AG04449 (cell line): ENCODE measurements at places on chromosomes 2 and 18.

- DNase-seq = no peak
Measured at GRCh38 chr2:513981-514706, 163.1 kb downstream of the TMEM18 start.

GRCh38 chr18:36381075-36381474 is 83.6 kb downstream of the FHOD3 start:
- no peak for DNase-seq

- no peak for DNase-seq
Measured at GRCh38 chr18:30404422-30404821, 638.1 kb downstream of the DSC3 start.

- no peak for DNase-seq
Measured at GRCh38 chr2:130873700-130874346, 37.1 kb downstream of the ARHGEF4 start.

- no peak for DNase-seq
Measured at GRCh38 chr2:217186668-217187159, 326.9 kb upstream of the TNP1 start.

DNA sequence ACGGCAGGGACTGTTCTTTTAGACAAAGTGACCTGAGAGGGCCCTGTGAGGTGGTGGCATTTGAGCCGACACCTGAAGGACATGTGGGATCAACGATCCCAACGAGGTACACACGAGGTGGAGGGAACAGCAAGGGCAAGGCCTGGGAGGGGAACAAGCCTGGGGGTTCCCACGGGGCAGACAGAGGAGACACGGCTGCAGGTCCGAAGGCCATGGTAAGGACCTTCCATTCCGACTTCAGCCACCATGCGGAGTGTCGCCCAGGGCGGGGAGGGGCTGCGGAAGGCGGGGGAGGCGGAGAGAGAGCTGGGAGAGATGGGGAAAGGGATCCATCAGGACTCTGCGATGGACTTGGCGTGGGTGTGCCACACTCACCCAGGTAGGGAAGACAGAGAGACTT is 151.8 kb downstream of the HDAC4 start:
- DNase-seq = no peak

DNA sequence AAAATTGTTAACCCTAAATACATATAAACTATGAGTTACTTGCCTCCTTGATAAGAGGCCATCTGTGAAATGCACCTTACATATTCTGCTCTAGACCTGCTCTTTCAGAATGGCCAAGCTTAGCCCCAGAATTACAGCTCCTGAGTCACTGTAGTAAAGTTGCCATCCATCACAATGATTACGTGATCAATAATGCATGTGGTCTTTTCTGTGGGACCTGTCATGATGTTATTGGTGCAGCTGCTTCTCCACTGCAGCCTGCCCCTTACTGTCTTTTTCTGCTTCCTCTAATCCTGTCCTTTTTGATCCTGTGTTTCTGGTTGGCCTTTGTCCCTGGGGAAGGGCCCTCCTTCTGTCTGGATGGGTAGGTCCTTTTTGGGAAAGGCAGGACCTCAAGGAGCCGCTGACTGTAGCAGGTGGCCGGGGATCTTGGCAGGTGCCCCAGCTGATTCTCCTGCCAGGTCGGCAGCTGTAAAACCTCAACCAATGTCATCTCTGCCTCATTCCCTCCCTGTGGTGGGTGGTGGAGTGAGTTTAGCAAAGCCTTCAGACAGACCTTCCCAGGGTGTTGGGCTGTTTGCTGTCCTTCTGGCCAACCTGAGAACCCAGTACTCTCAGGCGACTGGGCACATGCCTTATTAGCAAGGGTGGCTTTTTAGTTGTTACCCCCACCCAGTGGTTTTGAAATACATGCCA is 126.2 kb upstream of the EML6 start:
- no peak for DNase-seq

GRCh38 chr2:233404222-233404621 is 49.9 kb downstream of the DGKD start:
- no peak for DNase-seq

DNA sequence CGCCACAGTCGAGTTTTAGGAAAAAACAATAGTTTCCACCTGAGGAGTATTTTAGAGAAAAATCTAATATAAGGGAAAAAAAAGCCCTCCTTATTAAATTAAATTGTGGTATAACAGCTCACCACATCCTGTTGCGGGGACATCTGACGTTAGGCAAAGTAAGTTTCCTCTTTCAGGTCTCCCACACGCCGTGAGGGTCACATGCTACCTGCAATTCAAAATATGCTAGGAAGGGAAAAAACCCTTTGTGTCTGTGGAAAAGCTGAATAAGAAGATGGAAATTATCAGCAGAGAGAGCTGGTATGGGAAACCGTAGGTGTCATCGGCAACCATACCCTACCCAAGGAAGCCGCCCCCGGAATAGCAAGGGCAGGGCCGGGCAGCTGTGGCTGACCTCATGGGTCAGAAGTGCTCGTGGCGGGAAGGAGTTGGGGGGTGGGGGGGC is 128.0 kb downstream of the NFATC1 start:
- no peak for DNase-seq

- no peak for DNase-seq
Measured at GRCh38 chr2:124805060-124805459, 780.0 kb downstream of the CNTNAP5 start.

DNA sequence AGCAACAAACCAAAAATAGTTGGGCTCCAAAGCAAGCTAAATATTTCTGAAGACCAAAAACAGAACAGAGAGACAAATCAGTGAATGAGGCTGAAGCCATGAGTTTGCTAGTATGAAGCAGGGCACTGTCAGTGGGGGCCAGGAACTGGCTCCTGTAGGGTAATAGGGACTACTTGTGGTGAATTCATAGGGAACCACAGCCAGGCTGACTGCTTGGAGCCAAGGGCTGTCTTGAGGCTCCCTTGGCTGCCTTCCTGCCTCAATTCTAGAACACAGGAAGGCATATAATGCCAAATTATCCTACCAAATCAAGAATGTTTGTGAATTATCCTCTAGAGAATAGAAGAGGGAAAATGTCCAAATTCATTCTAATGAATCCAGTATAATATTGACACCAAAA is 406.0 kb downstream of the CCDC85A start:
- DNase-seq = no peak

DNA sequence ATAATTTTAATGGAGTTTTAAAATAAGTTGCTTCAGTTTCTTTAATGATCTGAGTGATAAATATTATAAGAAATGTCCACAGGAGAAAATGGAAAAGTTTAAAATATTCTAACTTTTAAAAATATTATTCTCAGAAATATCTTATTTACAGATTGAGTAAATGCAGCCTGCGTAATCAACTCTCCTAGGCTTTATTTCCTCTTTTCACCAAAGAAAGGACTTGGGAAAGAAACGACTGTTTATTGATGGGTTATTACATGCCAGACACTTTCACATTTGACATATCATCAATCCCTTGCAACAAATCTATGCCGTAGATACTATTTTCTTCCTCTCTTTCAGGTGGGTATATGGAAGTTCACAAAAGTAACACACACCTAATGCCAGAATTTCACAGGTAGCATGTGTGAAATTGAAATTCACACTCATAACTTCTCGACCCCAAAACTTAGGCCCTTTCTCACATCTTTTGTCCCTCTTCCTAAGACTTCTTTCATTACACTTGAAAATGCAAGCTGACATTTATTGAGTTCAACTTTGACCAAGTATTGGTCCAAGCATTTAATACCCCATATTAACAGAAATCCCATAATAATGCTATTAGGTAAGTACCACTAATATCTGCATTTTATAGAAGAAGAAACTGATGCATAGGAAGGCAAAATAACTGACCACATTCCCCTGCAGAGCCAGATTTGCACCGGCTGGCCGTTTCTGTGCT is 49.2 kb downstream of the MYOM1 start:
- no peak for DNase-seq

GRCh38 chr18:12569791-12570190 is 88.1 kb downstream of the SPIRE1 start:
- DNase-seq = no peak

GRCh38 chr2:142180820-142181533 is 50.2 kb upstream of the LRP1B start:
- no peak for DNase-seq

DNA sequence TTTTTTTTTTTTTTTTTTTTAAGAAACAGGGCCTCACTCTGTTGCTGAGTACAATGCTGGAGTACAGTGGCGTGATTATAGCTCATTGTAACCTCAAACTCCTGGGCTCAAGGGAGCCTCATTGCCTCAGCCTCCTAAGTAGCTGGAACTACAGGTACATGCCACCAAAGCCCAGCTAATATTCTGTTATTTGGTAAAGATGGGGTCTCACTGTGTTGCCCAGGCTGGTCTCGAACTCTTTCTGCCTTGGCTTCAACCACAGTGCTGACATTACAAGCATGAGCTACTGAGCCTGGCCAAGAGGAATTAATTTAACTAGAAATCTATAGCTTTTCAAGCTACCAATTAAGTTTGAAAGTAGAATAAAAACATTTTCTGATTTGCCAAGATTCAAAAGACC is 27.8 kb downstream of the DYM start:
- no peak for DNase-seq

DNA sequence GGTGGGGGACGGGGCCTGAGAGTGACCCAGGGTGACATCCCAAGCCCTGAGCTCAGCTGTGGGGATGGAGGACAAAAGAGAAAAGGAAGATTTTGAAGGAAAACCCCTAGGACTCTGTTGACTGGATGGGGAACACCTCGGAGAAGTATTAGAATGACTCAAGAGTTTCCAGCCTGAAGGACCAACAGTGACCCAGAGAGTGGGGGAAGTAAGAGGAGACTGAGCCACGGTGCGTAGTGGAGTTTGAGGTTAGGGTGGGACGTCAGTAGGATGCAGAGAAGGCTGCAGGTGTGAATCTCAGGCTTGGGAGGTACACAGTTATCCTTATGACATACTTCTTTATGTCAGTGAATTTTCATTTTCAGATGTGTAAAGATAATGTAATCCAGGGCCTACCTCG is 119.5 kb downstream of the NCK2 start:
- no peak for DNase-seq

GRCh38 chr2:58055033-58055786 is 8.6 kb downstream of the VRK2 start:
- no peak for DNase-seq

- DNase-seq = no peak
Measured at GRCh38 chr18:7608781-7609201, 41.7 kb downstream of the PTPRM start.

DNA sequence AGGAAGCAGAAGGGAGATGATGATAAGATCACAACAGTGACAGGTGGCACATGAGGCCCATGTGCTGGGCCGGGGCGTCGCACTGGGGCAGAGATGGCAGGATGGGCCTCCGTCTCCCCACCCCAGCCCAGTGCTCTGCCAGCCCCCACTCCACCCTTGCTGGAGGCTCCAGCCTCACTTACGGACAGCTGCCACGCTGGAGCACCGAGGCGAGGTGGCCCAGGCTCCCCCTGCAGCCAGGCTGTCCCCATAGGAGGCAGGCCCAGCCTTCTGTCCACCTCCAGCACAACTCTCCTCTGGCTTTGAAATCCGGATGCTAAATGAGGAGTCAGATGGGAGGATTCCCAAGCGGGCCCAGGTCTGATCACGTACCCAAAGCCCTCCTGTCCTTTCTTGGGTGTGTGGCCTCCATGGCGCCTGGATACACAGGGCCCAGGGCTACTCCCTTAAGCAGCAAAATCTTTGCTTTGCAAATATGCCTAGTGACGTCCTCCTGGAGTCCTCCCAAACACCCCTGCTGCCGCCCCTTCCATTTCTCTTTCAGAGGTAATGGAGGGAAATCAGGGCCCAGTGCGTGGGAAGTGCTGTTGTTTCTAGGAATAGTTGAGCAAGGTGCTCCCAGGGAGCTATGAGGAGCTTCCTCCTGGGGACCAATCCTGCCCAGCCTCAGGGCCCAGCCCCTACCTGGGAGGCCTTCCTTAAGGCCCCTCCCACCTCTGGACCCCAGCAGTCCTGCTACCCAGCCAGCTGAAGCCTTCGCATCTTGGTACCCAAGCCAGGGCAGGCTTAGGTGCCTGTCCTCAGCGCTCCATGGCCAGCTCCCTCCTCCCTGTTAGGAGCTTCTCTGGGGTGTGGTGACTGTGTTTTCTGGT is 170.4 kb upstream of the MYCN start:
- no peak for DNase-seq

GRCh38 chr2:158346032-158346431 is 110.5 kb downstream of the CCDC148 start:
- DNase-seq = no peak

GRCh38 chr2:221423210-221423804 is 148.8 kb downstream of the EPHA4 start:
- DNase-seq = no peak

- no peak for DNase-seq
Measured at GRCh38 chr2:231542136-231542535, 11.9 kb upstream of the NMUR1 start.

DNA sequence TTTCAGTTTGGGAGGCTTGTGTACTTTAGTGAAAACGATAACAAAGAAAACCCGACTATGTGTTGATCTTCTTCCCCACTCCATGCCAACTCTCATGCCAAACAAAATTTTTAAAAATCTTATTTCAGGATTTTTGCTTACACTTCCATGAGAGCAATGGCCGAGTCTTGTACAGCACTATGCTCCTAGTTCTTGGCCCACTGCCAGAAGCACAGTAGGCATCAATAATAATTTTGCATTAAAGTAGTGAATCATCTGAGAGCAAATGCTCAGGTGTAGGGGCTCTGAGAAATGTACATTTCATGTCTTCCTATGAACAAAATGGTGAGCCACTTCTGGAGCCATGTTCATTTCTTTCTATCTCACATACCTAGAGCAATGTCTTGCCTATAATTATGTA is 62.2 kb downstream of the MAP3K19 start:
- no peak for DNase-seq

DNA sequence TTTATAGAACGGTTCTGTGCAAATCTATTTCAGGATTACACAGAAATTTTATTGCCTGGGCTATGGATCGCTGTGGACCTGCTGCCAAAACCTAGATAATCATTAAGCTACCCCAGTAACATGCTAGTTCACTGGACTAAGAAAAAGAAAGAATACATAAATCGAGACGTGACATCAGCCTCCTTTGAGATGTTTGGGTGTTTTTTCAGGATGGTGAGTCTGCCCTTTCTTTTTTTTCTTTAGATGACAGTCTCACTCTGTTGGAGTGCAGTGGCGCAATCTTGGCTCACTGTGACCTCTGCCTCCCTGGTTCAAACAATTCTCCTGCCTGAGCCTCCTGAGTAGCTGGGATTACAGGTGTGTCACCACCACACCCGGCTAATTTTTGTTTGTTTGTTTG is 52.0 kb downstream of the FHOD3 start:
- DNase-seq = no peak

- DNase-seq = no peak
Measured at GRCh38 chr18:62321201-62321600, 3.9 kb upstream of the TNFRSF11A start.
